ENCODE measurements at places on chromosomes 13 and 19.

- DNase-seq: no peak
Observed at GRCh38 chr13:20711301-20712044, 8.0 kb downstream of the IL17D start.

DNA sequence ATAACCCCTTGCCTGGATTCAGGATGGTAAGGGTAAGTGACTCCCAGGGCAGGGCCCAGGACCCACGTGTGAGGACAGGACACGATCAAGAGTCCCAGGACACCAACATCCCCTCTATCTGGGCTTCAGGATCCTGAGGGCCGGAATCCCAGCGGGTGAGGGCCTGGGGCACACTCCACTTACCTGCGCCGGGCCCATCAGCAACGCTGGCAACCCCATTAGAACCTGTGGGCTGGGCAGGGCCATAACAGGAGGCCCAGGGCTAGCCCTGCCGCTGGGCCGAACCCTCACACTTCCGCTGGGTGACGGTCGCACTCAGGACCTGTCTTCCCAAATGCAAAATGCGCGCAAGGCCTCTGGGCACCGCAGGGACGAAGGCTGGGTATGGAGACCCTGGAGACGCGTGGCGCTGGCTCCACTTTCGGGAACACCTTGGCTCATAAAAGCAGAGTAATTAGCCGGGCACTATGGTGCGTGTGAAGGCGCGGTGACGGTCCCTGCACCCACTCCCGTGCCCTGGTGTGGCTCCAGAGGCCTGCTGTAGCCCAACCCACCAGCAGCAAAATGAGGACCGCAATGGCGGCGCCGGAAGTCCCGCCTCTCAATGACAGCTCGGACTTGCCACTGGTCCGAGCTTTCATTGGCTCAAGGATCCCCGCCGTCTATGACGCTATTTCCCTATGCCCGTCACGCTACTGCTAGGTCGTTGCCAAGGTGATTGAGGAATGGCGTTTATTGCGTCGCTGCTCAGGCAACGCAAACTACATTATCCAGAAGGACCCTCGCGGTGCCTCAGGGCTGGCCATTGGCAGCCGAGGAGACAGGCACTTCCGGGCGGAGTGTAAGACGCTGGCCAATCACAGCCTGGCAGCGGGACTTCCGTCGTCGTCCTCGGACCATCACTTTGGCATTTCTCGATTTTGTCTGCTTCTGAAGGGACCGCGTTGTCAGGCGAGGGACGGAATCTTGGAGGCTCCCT lies at the start of gene ZNF132:
Gene ZNF132 (minus strand): TSS at position 578 of the 979 bp plus-strand sequence. CDS start 332 bp downstream, at position 246.
- peak; percentile 100 for DNase-seq

DNA sequence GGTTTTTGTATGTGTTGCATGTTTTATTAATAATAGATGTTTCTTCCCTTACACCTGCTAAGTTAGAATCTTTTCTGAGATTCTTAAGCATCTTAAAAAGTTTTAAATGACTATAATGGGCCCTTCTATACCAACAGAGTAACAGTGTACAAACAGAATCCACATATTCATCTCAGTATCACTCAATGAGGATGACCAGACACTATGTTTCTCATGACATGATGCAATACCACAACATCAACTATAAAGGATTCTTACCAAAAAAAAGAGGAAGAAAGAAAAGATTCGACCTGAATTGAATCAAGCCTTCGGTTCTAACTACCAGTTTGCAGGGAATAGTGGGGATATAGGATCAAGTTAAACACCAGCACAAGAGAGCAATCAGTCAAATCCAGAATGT lies 56.5 kb downstream of the INTS6 start:
- no peak for DNase-seq

GRCh38 chr19:55075371-55075998 lies at the start of gene EPS8L1:
EPS8L1 (plus strand) TSS chr19:55075869; CDS start chr19:55076445, 576 bp downstream.
- DNase-seq: no peak

DNA sequence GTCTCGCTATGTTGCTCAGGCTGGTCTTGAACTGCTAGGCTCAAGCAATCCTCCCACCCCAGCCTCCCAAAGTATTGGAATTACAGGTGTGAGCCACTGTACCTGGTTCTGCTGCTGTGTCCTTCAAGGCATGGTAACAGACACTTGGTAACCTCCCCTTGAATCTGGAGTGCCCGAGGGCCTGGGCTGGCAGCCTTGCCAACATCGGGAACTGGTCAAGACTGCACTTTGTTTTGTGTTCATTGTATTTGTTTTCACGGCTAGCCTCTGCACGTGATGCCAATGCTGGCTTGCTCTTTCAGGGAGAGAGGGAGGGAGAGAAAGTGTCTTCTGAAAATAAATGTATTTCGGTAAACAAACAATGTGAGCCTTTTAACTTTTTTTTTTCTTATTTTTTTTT lies 12.0 kb downstream of the CERS4 start:
- no peak for DNase-seq

DNA sequence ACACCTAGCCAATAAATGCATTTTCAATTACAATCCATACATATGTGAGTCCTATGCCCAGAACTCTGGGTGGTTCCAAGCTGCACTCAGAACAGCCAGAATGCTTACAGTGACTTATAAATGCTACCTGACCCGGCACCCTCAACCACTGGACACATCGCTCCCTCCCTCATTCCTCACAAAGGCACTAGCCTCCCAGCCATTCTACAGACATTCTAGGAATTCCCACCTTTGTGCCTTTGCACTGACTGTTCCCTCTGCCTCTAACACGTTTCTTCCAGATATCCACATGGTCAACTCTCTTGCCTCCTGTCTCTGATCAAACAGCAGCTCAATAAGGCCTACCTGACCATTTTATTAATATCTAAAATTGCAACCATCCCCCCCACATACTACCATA lies 99.9 kb downstream of the LHFPL6 start:
- no peak for DNase-seq

DNA sequence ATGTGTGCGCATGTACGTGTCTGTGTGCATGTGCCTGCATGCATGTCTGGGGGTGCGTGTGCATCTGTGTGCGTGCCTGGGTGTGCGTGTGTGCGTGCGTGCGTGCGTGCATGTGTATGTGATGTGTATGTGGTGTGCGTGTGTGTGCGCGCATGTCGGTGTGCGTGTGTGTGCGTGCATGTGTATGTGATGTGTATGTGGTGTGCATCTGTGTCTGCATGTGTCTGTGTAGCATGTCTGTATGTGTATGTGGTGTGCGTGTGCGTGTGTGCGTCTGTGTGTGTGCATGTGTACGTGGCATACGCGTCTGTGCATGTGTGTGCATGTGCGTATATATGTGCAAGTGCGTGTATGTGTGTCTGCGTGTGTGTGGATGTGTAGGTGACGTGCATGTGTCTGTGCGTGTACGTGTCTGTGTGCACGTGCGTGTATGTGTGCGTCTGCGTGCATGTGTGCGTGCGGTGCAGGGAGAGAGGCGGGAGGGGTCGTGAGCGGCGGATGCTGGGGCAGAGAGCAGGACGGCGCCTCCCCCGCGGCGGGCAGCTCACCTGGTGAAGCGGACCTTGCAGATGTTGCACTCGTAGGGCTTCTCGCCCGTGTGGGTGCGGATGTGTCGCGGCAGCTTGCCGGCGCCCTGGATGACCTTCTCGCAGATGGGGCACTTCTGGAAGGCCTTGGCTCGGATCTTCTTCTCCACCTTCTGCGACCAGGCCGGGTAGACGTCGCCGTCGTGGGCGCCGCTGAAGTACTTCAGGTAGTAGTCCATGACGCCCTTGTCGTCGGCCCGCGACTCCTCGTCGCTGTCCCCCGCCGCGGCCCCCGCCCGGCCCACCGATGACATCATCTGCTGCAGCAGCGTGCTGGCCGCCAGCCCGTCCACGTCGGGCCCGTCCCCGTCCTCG lies 13.0 kb downstream of the ZBTB7A start:
- DNase-seq: no peak

DNA sequence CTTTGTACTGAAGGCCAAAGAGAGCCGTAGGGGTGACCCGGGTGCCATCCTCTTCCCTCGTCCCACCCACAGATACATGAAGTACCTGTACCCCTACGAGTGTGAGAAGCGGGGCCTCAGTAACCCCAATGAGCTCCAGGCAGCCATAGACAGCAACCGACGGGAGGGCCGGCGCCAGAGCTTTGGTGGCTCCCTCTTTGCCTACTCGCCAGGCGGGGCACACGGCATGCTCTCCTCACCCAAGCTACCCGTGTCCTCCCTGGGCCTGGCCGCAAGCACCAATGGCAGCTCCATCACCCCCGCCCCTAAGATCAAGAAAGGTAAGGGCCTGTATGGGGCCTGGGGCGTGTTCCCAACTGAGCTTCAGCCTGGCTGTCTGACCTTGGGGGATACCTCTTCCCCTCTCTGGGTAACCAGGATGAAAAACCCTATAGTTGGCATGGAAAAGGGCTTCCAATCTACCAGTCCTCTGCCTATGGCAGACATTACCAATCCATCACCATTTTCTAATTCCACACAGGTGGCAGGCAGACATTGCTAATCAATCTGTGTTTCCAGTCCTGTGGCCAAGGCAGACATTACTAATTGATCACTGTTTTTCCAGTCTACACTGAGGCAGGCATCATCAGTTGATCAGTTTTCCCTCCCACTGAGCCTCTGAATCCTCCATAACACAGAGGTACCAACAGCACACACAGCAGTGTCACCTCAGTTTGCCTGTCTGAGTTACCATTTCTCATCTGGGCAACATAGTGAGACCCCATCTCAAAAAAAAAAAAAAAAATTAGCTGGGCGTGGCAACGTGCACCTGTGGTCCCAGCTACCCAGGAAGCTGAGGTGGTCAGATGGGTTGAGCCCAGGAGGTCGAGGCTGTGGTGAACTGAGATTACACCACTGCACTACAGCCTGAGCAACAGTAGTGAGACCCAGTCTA lies 19.1 kb upstream of the WDR18 start:
- DNase-seq: no peak

- no peak for DNase-seq
Observed at GRCh38 chr19:3818466-3818865, 32.3 kb upstream of the MATK start.
